MCF 10A (cell line): ENCODE measurements at places on chromosomes 5 and 9.

- no peak for DNase-seq
Measured at GRCh38 chr5:121872856-121873255, 21.2 kb downstream of the FTMT start.

DNA sequence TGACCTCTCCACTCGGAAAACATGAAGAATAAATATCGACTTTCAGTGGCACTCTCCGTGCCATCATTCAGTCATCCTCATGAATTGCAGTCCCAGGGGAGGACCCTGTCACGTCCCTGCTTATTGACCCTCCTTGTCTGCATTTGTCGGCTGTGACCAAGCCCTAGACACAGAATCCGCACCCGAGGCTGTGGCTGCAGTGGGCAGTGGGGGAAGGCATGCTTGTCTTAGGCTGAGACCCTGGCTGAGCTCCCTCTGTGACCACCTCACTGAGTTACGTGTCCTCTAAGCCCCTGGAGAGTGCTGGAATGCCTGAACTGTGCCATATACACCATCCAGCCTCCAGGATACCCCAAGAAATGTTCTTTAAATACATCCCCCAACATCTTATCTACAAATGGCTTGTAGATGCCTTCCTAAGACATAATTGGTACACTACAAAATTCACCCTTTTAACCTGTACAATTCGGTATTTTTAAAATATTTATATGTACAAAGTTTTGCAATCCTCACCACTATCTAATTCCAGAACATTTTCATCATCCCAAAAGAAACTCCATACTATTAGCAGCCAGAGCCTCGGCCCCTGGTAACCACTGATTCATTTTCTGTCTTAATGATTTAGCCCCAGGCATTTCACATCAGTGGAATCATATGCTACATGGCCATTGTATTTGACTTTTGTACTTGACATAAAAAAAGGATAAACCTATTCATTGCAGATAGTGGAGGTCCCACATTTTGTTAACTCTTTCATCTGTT, 80.8 kb upstream of the ICE1 start:
- peak; percentile 67 for DNase-seq

DNA sequence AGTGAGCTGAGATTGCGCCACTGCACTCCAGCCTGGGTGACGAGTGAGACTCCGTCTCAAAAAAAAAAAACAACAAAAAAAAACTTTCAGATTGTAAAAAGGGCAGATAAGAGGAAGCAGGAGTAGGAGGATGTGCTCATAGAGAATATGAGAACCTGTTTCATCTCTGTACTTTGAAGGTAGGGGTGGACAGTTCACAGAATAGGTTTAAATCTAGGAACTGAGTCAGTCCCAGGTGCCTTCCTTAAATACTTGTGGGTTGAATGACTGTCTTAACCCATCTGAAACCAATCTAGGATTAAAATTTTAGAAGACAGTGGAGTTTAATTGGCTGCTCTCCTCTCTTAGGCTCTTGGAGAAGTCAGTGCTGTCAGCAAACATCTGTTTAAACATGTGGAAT, 12.4 kb downstream of the POLK start:
- no peak for DNase-seq

- peak; percentile 33 for DNase-seq
Measured at GRCh38 chr9:74645007-74645639, 148.0 kb downstream of the RORB start.

GRCh38 chr5:4068171-4068570, 472.5 kb downstream of the IRX1 start:
- DNase-seq, result no peak

DNA sequence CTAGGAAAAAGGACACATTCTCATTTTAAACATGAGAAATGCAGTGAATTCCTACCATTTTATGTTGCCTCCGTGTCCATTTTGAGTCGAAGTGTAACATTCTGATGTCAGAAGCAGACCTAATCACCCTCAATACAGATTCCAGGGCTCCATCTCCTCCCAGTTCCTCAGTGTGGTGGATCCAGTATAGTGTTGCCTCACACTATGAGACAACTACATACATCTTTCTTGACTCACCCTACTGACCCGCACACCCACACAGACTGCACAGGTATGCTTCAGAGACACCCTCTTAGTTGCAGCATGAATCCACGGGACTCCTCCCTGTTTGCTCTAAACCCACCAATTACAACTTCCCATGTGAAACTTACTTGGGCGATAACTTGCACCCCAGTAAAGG, 564.9 kb downstream of the SEMA5A start:
- DNase-seq, result peak; percentile 75

DNA sequence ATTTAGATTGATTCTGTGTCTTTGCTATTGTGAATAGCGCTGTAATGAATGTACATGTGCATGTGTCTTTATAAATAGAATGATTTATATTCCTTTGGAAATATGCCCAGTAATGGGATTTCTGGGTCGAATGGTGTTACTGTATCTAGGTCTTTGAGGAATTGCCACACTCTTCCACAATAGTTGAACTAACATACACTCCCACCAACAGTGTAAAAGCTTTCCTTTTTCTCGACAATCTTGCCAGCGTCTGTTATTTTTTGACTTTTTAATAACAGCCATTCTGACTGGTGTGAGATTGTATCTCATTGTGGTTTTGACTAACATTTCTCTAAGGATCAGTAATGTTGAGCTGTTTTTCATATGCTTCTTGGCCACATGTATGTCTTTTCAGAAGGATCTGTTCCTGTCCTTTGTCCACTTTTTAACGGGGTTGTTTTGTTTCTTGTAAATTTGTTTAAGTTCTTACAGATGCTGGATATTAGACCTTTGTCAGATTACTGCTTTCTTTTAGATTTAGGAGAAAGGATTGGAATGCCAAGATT, 125.0 kb upstream of the NR5A1 start:
- peak; percentile 23 for DNase-seq

GRCh38 chr5:14729448-14730385, 65.2 kb downstream of the OTULIN start:
- no peak for DNase-seq

GRCh38 chr5:122447072-122447471, 135.0 kb downstream of the SNCAIP start:
- DNase-seq, result no peak

DNA sequence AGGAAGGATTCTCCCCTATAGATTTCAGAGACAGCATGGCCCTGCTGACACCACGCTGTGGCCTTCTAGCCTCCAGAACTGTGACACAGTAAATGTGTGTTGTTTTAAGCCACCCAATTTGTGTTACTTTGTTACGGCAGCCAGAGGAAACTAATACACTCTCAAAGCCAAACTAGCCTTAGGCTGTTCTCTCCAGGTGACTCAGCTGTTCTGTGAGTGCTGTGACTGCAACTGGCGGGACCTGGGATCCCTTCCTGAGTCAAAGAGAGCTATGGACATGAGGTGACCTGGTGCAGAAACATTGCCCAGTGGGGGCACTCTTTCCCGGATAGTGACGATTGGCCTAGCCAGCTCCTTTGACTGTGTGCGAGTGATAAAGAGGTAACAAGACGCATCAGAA, 14.0 kb upstream of the MLANA start:
- peak; percentile 18 for DNase-seq

GRCh38 chr9:71692337-71692736, 76.0 kb downstream of the CEMIP2 start:
- DNase-seq, result peak; percentile 70

DNA sequence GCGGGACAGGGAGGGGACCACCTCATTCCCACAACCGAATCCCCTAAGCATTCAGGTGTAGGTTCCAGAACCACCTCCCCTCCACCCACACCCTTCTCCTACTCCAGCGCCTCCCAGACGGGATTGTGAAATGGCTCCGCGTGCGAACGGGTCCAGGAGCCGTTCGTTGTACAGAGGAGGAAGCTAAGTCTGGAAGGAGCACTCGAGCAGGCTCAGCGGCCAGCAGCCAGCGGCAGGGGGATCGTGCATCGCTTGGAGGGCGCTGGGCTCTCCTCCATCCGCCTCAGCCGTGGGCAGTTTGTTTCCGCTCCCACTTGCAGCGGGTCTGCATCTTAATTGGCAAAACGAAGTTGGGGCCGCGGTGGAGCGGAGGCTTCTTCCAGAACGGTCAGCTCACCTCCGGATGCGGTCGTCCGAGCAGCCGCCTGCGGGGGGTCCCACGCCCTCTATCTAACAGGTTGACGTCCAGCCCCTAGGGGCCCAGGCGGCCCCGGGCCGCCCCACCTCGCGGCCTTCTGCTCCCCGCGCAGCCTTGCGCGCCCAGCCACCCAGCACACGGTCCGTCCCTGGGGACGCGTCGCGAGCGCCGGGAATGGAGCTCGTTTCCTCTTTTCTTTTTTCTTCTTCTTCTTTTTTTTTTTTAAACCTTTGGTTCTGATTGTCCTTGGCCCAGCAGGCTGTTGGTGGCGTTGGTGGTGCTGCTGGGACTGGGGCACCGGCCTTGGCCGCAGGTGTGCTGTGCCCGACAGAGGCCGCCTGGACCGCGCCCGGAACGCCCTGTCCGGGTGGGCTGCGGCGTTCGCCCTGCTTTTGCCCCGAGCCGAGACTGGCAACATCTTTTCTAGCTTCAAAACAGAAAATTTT, 3.9 kb upstream of the BARX1 start:
- DNase-seq, result no peak

DNA sequence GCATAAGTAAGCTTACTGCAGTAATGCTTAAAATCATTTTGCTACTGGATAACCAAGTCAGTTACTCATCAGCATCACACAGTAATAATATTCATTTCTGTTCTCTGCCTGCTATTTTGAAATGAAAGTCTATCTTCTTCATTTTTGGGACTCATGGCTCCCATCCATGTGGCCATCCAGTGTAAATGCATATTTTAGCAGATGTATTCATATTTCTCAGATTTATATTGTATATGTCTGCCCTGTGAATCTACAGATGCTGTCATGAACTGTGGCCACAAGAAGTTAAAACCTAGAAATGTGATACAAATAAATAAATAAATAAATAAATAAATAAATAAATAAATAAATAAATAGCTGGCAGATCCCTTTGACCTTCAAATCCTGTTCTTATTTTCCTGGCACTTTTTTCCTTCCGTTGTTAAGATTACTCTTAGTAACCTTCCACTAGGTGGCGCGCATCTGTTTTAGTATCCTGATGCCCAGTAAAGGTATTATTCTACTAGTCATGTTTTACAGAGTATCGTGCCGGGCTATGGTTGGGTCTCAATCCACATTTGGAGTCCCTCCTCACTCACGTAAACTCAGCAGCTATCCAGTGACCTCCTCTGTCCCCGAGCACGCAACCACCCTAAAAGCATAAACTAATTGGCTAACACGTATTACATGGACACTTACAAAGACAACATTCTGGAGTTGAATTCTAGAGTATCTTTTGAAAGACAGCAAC, 79.2 kb upstream of the IL7R start:
- peak; percentile 87 for DNase-seq

GRCh38 chr5:172535108-172535445, 80.8 kb upstream of the SH3PXD2B start:
- DNase-seq, result no peak

DNA sequence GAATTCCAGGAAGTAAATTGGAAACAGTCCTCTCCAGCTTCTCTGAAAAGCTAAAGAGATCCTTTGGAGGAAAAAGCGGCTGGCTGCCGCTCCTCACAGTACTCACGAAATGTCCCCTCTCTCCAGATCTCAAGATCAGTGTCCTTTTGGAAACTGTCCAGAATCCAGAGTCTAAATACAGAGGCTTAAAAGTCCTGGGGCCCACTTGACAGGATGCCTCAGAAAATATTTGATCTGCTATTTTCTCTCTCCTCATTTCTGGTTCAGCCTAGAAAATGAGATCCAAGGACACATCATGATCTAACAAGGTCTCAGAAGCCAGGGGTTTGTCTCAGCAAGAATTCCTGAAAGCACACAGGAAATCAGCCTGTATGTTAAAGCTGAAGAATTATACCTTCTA, 7.2 kb downstream of the C1QTNF2 start:
- DNase-seq, result no peak

- no peak for DNase-seq
Measured at GRCh38 chr5:18999478-18999877, 988.5 kb downstream of the CDH18 start.

- no peak for DNase-seq
Measured at GRCh38 chr5:135545099-135545498, 9.3 kb upstream of the NEUROG1 start.

DNA sequence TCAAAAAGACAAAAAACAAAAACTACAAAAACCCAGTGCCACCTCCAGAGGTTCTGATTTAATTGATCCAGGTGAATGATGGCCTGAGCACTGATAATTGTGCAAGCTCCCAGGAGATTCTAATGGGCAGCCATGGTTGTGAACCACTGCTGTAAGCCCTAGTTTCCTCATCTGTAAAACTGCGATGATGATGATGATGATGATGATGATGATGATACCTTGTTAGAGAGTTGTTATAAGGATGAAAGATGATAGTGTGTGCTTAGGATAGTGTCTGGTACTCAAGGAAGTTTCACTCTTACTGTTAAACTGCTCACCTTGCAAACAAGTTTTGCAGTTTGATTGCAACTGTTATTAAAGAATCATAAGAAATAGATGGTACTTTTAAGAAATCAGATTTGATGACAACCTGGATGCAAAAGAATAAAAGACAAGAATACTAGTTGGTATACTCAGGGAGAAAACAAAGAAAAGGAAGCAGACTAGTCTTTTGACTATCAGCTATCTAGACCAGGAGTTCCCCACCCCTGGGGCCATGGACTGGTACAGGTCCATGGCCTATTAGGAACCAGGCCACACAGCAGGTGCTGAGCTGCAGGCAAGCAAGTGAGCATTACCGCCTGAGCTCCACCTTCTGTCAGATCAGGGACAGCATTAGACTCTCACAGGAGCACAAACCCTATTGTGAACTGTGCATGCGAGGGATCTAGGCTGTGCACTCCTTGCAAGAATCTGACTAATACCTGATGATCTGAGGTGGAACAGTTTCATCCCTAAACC, 98.0 kb downstream of the OR2K2 start:
- DNase-seq, result no peak

DNA sequence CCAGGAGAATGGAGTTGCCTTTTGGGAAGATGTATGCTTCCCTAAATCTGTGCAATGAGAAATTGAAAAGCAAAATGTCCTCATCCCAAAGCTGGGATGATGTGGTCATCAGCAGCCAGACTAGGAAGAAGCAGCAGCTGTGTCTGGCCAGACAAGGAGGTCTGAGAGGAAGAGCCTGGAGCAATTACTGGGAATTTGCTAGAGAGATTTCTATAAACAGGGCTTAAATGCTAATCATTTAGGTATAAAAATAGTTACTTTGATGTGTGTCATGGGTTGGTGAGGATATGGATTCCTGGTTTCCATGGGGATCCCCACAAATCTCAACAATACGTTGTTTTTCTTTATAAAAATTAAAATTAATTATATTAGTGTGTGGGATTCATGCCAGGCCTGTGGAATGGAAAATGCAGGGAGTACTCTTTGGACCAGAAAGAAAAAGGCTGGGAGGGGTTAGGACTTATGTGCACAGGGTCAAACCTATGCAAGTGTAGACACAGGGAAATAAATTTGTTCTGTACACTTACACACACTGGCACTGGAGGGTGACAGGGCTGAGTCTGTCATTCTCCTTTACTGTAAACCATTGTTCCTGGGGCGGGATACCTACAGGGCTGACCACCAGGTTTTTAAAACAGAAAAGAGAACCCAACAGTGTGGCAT, 58.7 kb upstream of the TRPC7 start:
- no peak for DNase-seq

GRCh38 chr9:132998831-132999635, 20.5 kb downstream of the GFI1B start:
- DNase-seq, result no peak
